ENCODE measurements at places on chromosomes 12 and 14.
A peak's percentile ranks its signal among the peaks of the same experiment; 100 is the strongest.

DNA sequence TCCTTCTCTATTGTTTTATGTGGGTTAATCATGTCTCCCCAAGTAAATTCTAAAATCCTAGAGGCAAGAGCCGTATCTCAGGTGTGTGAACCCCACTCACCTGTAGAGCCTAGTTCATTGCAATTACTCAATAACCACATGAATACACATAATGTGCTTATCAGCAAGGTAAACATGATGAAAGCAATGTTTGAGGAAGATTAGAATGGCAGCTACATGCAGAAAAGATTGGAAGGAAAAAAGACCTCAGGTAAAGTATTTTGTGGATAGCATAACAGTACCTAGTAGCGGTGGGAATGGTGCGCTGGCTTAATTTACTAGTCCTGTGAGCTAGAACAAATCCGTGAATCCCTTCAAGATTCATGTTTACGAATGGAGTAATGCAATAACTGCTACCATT is 5.3 kb upstream of the KRAS start:
- DNase-seq = no peak

DNA sequence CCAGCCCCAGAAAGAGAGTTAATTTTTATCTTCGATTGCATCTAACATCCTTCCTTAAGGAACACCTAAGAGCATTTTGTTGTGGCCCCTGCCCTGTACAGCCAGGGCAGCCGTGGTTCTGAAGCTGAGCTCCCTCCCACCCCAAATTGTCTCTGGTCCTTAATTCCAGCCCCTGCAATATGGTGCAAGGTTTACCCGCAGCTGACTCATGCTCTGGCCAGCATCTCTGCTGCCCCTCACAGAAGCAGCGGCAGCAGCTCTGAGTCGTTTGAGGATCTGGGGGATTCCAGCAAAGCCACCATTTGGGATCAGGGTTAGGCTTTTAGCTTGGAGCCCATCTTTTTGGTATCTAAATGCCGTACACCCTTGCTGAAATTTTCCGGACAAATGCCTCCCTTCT is 3.3 kb downstream of the DLK1 start:
- DNase-seq = no peak

- no peak for DNase-seq
These were observed 58.9 kb upstream of the ANKS1B start for GRCh38 chr12:100043631-100044030.

- peak; percentile 18 for DNase-seq
These were observed 28.3 kb downstream of the ATF7IP start for GRCh38 chr12:14393751-14394150.

DNA sequence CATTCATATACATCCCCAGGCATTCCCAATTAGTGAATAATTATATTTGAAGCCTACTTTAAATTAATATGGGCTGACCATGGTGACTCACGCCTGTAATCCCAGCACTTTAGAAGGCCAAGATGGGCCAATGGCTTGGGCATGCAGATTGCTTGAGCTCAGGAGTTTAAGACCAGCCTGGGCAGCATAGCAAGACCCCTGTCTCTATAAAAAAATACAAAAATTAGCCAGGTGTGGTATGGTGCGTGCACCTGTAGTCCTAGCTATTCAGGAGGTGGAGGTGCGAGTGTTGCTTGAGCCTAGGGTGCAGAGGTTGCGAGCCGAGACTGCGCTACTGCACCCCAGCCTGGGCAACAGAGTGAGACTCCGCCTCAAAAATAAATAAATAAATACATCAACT is 7.6 kb upstream of the ARID2 start:
- DNase-seq = no peak

- no peak for DNase-seq
These were observed 6.8 kb upstream of the KANSL2 start for GRCh38 chr12:48688836-48689235.

- DNase-seq = no peak
These were observed 8.6 kb upstream of the CCDC196 start for GRCh38 chr14:66477567-66477966.

- no peak for DNase-seq
These were observed 16.0 kb downstream of the A2M start for GRCh38 chr12:9099552-9100190.

GRCh38 chr12:95473231-95473883 is 595 bp upstream of the METAP2 start:
- no peak for DNase-seq

DNA sequence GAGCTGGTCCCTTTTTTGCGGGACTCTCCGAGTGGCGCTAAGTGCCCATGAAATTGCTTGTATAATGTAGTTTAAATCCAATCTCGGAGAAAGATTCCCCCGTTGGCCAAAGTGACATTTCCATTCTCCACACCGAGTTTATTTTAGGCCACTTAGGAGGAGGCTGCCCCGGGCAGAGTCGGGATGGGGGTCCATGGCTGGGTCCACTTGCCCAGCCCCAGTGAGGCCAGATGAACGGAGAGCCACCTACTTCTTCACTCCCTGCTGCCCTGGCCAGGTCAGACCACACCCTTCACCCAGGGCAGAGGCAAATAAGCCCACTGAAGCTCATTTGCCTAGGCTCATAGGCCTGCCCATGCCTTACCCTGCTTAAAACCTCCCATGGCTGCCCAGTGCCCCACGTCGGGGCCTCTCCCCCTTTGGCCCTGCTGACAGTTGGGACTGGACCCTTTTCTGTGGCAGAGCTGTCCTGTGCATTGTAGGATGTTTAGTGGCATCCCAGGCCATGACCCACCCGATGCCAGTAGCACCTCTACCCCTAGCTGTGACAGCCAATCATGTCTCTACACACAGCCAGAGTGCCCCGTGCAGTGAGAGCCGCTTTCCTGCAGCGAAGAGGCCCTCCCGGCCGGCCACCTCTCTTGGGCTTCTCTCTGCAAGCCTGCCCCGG is 51.3 kb downstream of the FAM222A start:
- no peak for DNase-seq

DNA sequence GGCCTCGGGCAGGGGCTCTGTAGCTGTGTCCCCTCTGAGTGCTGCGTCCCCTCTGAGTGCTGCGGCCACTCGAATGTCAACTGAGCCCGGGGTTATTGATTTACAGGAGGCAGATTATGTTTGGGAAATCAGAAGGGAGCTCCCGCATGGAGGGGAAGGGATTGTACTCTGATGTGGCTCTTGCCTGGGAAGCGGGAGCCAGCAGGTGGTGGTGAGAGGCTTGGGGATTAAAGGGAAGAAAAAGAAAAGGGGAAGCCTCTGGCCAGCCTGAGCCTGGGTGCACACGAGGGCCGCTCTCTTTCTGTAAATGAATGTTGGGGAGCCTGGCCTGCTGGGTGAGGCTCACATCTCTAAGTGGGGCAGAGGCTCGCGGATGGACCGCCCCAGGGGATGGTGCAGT is 143.7 kb downstream of the AACS start:
- DNase-seq = no peak

GRCh38 chr12:15534322-15534721 is 212.0 kb downstream of the PTPRO start:
- DNase-seq = no peak

DNA sequence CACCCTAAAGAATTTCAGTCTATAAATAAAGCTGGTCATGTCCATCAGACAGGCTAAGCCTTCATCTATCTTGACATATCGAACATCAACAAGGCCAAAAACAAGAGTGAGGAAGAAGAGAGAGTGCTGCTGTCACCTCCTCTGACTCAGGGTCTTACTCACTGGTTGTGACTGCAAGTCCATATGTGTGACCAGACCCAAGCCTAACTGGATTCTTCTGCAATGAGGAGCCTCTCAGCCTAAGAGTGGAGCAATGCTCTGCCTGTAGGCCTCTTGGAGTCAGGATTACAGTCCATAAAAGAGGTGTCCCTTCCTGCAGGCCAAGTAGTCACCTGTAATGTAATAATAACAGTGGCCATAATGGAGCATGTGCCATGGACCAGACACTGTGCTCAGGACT is 121.2 kb upstream of the SLC35F4 start:
- no peak for DNase-seq

- DNase-seq = no peak
These were observed 12.9 kb downstream of the ANKRD13A start for GRCh38 chr12:110012137-110012536.

DNA sequence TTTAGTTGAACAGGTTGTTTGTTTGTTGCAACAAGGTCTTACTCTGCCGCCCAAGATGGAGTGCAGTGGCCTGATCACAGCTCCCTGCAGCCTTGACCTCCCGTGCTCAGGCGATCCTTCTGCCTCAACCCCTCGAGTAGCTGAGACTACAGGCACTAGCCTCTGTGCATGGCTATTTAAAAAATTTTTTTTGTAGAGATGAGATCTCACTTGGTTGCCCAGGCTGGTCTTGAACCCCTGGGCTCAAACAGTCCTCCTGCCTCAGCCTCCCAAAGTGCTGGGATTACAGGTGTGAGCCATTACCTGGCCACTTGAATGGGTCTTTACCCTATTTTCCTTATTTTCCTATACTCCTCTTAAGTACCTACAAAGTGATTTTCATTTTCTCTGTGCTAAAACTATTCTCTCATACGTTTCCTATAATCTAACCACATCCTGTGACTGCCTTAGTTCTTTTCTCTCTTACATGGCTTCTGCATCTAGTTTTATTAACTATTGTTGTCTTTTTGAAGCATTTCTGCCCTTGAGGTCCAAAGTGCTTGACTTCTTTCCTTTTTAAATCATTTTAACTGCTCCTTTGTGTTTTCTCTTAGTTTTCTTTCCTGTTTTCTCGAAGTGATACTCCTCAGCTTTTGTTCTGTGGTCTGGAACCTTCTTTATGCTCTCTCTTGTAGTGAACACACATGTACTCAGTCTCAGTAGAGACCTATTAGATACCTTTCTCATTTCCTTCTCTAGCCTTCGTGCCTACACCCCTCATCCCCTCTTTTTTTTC is 14.1 kb downstream of the GPX2 start:
- no peak for DNase-seq

DNA sequence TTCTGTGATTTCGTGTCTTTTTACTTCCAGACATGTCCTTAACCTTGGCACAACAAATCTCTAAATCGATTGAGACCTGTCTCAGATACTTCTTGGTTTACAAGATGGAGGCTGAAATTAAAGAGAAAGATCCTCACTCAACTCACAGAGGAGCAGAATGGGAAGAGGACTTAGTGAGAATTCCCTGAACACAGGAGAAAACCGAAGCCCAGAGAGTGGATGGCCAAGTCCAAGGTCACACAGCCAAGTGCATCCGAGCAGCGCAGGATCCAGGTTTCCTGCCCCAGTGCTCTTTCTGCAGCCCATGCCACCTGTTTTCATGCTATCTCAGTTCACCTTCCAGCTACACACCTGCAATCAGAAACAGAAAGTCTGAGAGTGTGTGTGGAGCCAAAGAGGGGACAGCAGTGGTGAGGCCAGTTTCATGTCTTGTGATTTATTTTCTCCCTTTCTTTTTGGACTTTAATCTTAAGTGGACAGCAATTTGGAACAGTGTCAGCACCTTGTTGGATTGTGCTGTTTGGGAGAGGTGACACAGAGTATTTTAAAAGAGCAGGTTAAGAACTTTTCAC is 22.9 kb upstream of the TCL1B start:
- DNase-seq = no peak

DNA sequence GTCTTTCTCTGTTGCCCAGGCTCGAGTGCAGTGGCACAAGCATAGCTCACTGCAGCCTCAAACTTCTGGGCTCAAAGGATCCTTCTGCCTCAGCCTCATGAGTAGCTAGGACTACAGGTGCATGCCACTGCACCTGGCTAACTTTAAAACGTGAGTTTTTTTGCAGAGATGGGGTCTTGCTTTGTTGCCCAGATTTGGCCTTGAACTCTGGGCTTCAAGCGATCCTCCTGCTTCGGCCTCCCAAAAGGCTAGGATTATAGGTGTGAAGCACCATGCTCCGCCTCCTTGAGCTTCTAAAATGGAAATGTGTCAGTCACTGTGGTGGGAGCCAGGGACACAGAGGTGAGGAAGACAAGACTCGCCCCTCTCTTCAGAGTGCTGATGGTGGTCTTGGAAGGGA is 45.6 kb downstream of the WSCD2 start:
- DNase-seq = no peak

GRCh38 chr12:27343255-27344000 is 10.8 kb downstream of the BMAL2 start:
- DNase-seq = no peak

GRCh38 chr12:116323406-116324386 is 46.2 kb upstream of the MED13L start:
- no peak for DNase-seq

- DNase-seq = no peak
These were observed 22.2 kb downstream of the ARF6 start for GRCh38 chr14:49915085-49915484.

DNA sequence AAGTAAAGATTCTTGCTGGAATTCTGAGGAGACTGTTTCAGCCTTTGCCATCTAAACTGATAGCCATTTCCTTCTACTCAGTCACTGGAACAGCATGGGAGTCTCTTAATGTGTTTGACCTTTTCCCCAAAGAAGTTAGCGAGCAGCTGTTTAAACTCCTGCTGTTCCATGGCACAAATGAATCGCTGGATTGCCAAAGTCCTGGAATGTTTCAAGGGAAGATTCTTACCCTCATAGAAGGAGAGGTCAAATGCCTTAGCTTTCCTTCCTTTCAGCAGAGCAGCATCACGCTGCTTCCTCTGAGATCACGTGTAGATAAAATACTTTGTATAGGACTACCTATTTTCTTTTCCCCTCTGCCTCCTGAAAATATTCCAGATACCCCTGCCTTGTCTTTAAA is 10.5 kb upstream of the NR2C1 start:
- no peak for DNase-seq

GRCh38 chr12:54164387-54165145 is 24.2 kb downstream of the SMUG1 start:
- DNase-seq = no peak

DNA sequence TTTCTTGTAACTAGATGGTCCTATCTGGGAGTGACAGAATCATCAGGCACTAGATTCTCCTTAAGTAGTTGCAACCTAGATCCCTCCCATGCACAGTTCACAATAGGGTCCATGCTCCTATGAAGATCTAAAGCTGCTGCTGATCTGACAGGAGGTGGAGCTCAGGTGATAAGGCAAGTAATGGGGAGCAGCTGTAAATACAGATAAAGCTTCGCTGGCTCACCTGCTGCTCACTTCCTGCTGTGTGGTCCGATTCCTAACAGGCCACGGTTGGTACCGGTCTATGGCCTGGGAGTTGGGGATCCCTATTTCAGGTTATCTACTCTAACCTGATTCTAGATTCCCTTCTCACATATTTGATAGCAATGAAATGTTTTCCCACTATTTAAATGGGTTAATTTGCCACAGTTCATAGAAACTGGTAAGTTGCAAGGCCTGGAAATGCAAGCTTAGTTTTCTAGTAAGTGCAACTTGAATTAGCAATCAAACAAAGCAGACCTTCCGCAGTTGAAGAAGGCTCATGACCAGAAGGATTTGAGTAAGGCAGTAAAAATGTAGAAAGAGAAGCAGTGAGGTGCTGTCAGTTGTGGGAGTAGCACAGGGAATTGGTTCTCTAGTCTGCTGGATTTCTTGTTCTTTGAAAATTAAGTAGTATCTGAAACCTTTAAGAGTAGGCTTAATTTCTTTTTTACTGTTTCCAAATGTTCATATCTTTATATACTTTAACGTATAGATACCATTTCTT is 332.3 kb downstream of the EGLN3 start:
- DNase-seq = no peak

Data from cerebellar nuclear complex (tissue), 1 donor.